ENCODE measurements at places on chromosomes 7 and 10.

GRCh38 chr7:25659841-25660240, 431.6 kb upstream of the NPVF start:
- no peak for DNase-seq

DNA sequence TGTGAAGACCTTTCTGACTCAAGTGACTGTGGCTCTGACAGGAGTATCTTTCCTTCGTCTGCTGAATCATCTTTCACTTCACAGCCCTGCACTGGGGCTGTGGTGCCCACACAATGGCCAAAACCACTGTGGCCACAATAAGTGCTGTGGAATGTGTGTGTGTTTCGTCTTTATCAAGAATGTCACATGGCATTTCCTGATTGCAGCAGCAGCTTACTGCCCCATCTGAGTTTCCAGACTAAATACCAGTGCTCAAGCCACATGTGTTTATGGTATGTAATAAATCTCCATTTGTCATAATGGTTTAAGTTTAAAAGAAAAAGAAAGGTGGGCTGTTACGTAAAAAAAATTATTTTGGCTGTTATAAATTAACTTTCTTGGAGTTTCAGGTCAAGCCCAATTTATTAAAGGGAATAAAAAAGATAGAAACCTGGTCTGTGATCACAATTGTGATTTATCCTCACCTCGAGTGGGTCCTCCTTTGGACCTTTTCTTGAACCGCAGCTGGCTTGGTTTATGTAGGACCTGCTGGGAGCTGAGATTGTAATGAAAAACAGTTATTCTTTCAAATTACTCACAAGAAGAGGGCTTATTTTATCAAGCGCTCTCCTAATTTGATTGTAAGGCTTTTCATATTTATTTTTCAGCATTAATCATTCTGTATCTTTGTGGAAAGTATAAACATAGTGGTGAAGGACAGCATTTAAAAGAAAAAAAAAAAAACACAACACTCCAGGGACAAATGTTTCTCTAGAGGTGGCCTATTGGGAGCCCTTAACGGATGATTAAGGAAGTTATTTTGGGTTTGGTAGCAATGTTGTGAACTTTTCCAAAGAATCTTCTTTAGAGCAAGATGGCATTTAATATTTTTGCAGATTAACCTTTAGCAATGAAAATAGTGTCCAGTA, 116.2 kb downstream of the LRMDA start:
- no peak for DNase-seq

- DNase-seq, result no peak
Observed at GRCh38 chr10:45410807-45411606, 37.0 kb downstream of the ALOX5 start.

DNA sequence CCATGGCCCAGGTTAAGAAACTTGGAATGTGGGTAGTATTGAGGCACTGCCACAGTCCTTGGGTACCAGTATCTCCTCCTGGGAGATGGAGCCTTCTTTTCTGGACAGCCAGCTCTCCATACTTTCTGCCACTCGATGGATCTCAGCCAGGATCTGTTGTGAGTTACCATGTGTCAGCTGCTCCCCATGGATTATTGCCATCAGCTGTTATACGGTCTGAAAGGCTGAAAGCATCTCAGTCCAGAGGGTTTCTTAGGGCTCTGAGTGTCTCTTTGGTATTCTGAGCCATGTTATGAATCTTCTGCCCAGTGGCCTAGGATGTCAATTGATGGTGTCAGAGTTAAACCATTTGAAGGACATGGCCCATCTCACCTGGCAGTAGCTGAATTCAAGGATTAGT, 197.5 kb downstream of the C7orf25 start:
- DNase-seq, result no peak

GRCh38 chr7:128863433-128863989, 855 bp downstream of the ATP6V1F start:
- no peak for DNase-seq

GRCh38 chr7:129008645-129009414, 46.1 kb downstream of the TNPO3 start:
- DNase-seq, result no peak

- DNase-seq, result no peak
Observed at GRCh38 chr10:36802490-36803153, 322.8 kb upstream of the ANKRD30A start.

DNA sequence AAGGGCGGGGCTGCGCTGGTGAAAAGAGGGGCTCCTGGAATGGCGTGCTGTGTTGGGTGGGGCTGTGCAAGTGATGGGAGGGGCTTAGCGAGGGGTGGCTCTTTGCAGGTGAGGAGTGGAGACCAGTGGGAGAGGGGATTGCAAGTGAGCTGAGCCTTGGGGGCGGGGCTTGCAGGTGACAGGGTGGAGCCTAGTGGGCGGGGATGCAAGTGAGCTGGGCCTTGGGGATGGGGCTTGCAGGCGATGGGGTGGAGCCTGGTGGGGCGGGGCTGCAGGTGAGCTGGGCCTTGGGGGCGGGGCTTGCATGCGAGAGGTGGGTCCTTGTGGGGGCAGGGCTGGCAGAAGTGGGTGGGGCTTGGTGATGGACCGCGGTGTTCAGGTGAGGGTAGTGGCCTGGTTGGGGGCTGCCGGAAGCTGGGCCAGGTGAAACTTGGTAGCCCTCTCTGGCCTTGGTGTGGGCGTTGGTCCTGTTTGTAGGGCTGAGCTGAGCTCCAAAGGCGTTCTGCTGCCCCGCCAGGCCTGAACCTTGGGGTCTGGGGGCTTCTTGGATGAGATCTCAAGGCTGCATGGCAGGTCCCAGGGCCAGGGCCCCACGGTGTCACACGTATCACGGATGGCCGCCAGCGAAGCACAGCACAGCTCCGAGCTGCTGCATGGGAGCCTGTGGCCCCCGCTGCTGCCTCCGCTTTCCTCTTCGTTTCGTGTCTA, 743 bp upstream of the PITRM1 start:
- DNase-seq, result peak; percentile 80

DNA sequence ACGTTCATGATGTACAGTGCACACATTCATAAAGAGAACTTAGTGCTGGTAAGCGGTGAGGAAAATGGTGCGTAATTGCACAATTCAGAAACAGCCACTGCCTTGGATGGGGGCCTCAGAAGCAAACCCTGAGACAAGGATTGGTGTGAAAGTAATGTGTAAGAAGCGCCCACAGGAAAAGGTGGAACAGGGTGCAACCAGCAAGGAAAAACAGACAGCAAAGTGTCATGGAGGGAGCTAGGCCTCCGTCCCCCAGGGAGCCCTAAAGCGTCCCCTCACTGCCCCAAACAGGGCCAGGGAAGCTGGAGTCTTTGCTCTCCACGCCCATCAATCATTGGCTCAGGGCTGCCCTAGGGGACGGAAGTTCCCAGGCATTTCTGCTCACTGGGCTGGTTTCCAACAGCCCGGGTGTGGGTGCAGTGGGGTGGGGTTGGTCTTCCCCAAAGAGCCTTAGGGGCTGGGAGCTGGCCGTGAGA, 9.6 kb upstream of the C10orf105 start:
- DNase-seq, result no peak

GRCh38 chr7:37061849-37062559, 337.7 kb upstream of the AOAH start:
- no peak for DNase-seq

DNA sequence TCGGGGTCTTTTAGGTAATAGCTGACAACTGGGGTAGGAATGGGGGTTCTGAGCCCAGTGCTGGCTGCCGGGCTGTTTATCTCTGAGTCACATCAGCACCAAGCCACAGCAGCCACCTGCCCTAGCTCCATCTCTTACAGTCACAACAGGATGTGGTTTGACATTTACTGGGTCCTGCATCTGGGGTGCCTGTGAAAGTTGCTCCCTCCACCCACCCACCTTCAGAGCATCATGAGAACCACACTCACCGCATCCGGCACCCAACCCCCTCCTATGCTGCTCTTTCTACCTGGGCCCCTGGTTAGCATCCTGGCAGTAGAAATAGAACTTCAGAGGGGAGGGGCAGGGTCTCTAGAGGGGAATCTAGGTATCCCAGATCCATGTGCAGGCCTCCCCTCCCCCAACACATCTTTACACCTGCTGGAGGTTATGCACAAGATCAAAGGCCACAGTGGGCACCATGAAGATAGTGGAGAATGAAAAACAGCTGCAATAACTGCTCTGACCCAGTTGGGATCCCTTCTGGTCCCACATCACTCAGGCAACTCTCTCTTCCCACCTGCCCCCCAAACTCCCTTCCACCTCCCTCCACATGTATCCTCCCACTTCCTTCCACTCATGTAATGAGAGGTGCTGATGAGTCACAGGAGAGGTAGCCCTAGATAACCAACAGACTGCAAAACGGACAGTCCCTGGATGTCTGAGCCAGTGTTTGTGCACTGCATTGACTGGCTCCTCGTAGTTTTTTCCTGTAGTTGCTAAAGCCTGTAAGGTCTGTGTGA, 38.2 kb downstream of the PRSS2 start:
- peak; percentile 90 for DNase-seq

DNA sequence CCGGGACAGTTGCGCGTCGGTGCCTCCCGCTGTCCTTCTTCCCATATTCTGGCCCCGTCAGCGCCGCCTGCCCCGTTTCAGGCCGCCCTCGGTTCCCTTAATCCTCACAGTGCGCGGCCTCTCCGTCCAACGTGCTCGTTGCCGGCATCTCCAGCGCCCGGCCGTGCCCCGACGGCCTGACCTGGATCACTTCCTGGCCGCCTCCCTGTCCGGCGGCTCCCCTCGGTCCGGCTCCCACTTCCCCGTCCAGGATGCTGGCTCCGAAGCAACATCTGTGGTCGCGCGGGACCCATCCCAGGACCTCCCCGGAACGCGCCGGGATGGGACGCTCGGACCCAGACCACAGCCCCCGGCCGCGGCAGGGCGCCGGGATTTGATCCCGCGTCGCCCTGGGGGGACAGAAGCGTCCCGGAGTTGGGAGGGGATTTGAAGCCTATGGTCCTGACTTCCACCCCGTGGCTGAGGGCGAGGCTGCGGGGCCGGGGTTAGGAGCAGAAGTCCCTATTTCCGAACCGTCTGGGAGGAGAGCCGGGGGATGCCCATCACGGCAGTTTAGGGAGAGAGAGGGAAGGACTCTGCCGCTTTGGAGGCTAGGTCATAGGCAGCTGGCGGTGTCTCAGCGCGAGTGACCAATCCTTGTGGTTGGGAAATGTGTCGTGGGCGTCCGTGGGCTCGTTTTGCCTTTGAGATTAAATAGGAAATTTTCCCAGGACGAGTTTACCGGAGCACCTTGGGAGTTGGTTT, 53.8 kb downstream of the KCTD7 start:
- no peak for DNase-seq
